ENCODE measurements at places on chromosomes 2 and 18.
A peak's percentile ranks its signal among the peaks of the same experiment; 100 is the strongest.

GRCh38 chr18:46346213-46346612, 242.0 kb downstream of the HAUS1 start:
- no peak for DNase-seq

GRCh38 chr18:62339106-62339988, 14.2 kb downstream of the TNFRSF11A start:
- no peak for DNase-seq

- no peak for DNase-seq
Observed at GRCh38 chr2:230128623-230129342, 60.1 kb upstream of the SLC16A14 start.

- no peak for DNase-seq
Observed at GRCh38 chr2:33366473-33366872, 110.0 kb upstream of the RASGRP3 start.

DNA sequence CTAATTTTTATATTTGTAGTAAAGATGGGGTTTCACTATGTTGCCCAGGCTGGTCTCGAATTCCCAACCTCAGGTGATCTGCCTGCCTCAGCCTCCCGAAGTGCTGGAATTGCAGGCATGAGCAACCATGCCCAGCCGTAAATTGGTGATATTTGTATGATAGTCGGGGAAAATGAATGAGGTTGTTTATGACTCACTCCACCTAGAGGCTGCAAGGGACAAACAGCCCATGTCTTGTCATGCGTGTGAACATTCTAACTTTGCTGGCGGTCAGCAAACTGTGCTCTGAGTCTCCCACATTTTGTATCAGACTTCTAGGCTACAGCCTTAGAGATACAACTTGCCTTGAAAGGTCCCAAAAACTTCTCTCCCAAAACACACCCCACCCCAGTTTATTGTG, 133.5 kb upstream of the DTNA start:
- DNase-seq = no peak

DNA sequence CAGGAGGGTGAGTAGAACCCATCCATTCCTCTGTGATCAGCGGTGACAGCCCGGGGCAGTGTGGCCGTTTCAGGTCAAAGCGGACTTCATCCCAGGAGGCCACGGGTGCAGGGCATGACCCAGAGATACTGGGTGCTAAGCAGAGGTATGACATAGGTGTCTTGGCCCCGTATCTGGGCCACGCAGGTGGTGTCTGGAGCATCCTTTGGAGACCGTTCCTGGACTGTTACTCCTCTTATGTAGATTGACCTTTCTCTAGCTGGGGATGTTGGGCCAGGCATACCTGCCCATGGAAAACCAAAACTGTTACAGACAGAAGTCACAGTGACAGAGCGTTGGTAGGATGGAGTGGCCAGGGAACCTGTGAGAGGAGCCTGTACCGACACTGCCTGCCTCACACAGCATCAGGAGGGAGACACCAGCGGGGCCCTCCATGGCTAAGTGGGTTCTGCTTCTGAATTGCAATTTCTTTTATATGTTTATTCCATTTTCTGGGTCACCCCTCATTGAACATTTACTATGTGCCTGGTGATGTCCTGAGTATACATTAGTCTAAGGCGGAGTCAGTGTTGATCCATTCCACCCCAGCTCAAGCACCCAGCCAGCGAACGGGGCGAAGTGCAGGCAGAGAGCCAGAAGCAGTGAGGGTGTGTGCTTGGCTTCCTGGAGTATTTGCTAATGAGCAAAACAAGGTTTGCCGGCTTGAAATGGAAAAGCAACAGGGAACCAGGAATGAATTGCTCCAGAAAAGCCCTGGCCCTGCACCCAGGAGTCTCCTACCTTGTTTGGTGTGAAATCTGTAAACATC, 141.7 kb downstream of the SH3RF3 start:
- DNase-seq = no peak

GRCh38 chr2:238502088-238502810, 75.5 kb downstream of the ASB1 start:
- no peak for DNase-seq

DNA sequence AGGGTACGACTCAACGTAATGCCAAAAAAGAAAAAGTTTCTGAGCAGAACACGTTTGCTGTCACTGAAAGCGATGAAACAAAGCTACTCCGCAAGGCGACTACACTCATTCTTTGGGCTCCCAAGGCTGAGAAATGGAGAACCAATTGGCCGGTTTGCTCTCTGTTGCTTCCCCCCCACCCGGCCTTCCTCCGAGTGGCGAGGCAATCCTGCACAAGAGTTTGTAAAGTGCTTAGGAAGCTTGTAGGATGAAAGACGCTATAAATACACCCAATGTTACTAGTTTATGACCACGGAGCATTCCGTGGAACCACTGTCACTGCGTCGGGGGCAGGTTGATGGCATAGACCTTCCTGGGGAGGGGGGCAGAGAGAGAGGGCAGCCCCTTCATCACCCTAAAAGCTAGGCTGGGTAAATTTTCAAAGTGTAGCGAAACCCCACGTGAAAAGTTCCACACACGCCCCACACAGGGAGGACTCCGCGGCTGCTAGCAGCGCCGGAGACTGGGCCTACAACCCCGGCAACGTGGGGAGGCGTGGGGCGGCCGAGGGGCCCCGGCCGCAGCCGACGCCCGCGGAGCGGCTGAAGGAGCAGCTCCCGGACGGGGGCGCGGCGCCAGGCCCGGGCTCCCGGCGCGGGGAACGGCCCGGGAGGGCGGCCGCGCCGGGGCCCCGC, 915 bp downstream of the CUL3 start:
- DNase-seq = no peak

DNA sequence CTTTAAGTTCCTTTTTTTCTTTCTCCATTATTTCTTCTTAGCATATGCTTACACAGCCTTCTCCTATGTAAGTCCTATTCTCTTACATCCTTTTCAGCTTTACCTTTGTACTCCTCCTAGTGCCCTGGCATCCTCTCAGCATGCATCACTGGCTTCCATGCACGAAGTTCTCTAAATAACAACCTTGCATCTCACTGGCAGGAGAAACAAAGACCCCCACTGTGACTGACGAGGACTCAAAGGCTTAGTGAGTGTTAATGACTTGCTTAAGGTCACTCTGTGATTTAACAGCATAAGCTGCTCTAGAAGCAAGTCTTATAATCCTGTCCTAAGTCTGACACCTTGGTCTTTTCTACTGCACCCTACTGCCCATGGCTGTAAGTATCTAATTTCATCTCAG, 1236.0 kb upstream of the CELF4 start:
- no peak for DNase-seq

- peak; percentile 69 for DNase-seq
Observed at GRCh38 chr18:62131301-62131909, 55.5 kb downstream of the PIGN start.

GRCh38 chr2:63875131-63875527, 33.4 kb downstream of the UGP2 start:
- no peak for DNase-seq

GRCh38 chr18:39403121-39403520, 1837.5 kb upstream of the CELF4 start:
- DNase-seq = no peak

- DNase-seq = no peak
Observed at GRCh38 chr2:10568736-10569432, 120.8 kb upstream of the ODC1 start.

DNA sequence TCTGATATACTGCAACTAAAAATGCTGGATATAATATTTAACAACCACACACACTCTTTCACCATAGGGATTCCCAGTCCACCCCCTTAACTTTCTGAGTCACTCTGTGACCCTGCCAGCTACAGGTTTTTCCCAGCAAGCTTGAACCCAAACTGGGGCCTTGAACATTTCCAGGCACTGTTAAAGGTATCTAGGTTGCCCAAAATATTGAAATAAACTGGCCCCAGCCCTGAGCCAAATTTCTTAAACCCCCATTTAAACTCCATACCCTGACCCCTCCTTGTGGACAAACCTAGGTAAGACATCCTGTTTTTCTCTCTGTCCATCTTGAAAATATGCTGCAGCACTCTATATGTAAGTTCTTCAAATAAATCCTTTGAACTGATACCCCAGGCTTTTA, 19.7 kb upstream of the DCTN1 start:
- no peak for DNase-seq

DNA sequence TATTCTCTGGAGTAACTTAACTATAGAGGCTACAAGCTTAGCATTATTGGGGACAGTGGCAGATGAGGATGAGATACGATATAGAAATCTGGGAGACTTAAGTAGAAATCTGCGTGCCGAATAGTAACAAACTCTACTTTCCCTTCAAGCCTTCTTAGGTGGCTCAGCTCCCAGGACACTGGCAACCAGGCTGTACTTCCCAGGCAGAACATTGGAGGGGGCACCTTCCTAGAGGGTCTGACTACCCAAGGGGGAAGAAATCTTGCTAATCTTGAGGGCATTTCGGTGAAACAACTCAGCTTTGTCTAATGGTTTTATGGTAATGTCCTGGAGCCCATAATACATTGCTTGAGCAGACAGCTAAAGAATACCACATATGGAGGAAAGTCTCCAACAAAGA, 126.2 kb upstream of the DTNA start:
- no peak for DNase-seq

DNA sequence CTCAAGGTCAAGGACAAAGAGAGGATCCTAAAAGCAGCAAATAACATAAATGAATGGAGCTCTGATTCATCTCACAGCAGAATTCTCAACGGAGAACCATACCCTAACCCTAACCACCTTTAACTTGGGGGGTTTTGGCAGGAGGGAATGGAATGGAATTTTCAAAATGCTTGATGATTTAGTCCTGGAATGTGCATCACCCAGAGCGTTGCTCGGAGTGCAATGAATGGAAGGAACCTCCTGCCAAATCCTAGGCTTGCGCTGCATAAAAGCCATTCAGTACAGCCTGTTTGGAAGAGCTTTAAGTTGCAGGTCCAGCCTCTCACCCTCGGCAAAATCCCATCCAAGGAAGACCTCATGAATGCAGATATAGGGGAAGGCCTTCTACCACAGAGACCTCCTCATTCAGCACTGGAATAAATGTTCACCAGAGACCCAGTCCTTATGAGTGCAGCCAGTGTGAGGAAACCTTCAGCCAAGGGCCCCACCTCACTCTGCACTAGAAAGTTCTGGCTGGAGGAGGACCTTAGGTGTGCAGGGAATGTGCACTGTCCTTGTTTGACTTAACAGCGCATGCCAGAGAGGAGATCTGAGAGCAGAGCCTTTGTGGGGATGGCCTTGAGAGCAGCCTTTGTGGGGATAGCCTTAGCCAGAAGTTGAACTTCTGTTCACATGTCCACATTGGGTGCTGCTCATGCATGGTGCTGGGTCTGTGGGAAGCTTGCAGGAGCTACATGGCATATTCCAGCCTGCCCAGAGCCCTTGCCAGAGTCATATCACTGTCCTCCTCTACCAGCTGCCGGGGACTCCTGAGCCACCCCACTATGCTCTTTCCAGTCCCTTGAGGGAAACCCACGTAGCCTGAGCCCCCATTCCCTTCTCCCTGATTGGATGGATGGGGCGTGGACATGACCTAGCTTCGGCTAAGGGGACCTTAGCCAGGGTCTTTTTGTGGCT, 30.5 kb downstream of the ASB1 start:
- no peak for DNase-seq

- DNase-seq = no peak
Observed at GRCh38 chr2:204530464-204530805, 14.8 kb upstream of the PARD3B start.

- no peak for DNase-seq
Observed at GRCh38 chr18:63788447-63789096, 13.4 kb downstream of the SERPINB7 start.

- peak; percentile 24 for DNase-seq
Observed at GRCh38 chr2:70851704-70852103, 16.1 kb upstream of the CD207 start.

- DNase-seq = no peak
Observed at GRCh38 chr2:98583276-98583675, 25.0 kb downstream of the COA5 start.

DNA sequence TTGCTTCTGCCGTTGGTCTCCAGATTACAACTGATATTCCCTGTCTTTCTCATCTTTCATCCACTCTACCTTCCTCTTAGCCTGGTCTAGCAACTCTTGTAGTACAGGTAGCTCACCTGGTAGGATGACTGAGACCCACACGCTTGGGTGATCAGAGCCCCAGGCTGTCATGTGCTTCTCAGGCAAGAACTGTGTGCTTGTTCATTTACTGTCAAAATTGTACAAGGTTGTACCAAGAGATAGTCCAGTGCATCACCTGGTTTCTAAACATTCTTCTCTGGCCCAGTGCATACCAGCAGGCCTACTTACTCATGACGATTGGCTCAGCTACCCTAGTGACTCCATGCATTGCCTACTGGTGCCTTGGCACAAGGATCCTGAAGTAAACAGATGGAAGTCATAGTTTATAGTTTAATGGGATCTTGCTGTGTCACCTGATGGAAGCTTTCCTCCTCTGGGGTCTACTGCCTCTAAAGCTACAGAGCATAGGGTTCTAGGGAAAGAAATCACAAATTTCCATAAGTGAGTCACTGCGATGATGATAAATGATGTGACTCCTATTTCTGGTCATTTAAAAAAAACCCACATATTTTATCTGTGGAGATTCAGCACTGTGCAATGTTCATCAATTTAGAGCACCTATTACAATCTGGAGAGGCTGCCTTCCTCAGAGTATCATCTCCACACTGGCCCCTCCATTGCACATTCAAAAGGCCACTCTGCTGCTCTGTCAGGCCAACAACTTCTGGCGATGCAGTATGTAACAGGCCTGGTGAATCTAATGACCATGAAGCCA, 481.8 kb upstream of the MEIS1 start:
- no peak for DNase-seq

DNA sequence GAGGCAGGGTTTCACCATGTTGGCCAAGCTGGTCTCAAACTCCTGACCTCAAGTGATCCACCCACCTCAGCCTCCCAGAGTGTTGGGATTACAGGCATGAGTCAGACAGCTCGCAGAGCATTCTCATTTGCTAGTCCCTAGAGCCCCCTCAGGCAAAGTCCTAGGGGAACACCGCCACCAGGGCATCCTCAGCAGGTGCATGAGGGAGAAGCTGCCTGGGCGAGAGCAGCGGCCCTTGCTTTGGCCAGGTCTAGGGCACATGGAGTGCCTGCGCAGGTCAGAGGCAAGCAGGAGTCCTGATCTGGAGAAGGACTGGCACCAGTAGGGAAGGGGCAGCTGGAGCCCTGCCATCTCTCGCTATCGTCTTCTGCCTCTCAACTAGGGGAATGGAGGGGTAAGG, 32.4 kb downstream of the NGEF start:
- DNase-seq = no peak

DNA sequence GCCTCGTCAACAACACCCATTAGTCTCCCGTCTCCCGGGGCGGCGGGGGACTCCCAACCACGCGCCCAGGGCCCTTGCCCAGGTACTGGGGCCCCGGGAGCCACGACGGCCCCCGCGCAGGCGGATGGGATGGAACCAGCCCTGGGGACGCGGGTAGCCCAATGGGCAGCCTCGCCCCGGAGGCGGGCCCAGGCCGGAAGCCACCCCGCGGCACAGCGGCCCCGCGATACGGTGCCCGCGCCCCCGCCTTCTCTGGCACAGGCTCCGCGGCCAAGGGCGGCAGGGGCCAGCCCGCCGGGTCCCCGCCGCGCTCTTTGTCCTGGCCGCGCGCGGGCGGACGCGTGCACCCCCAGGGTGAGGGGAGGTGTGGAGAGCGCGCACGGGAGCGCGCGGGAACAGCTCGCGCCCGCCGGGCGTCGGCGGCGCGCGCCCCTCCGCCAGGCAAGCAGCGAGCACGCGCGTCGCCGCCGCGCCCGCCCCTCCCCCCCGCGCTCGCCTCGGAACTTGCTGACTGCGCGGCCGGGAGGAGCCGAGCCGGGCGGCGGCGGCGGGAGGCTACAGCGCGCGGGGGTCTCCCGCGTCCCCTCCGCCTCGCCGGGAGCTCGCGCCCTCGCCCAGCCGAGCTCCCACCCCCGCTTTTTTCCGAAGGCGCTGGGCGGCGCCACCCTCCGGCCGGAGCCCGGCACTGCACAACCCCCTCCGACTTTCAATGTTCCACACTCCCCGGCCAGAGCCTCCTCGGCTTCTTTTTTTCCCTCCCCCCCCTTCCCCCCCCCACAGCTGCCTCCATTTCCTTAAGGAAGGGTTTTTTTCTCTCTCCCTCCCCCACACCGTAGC, at the start of gene UBE2E3:
Gene UBE2E3 (plus strand): TSS at position 500 of the 837 bp plus-strand sequence. CDS start 1,438 bp downstream, outside the sequence.
- peak; percentile 72 for DNase-seq

Measured in stimulated activated naive CD4-positive, alpha-beta T cell (primary cell).